NCI-H524 (cell line): ENCODE measurements at places on chromosomes 7 and 10.

- DNase-seq: no peak
Observed at GRCh38 chr7:104048055-104048454, 58.6 kb upstream of the RELN start.

GRCh38 chr7:1463676-1464223 lies 4.5 kb upstream of the MICALL2 start:
- DNase-seq: no peak

DNA sequence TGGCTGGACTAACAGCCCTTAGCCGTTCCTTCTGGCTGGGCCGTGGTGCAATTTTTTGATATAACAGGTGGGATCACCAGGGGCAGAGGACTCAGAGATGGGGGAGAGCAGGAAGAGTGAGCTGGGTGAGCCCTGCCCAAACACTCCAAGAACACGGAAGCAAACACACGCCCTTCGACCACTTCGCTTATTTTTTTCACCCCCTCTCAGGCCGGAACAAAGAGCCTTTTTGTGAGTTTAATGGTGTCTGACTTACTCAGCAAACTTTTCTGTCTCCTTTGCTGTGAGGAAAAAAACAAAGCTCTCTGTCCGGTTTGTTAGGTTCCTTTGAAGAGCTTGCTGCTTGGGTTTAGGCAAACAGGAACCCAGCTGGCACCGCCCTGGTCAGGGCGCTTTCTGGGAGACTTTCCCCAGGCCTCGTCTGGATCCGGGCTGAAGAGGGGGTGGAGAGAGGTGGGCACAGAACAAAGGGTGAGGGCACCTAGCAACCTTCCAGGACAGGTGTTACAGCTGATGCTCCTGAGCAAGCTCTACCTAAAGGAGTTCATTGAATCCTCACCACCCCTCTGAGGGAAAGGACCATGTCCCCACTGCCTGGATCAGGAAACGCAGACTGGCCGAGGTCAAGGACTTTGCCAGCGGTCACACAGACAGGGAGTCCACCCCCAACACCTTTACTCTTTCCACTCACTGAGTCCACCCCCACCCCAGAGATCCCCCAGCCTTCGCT lies 23.3 kb downstream of the CALML3 start:
- no peak for DNase-seq

GRCh38 chr10:44099511-44099910 lies 285.4 kb downstream of the CXCL12 start:
- no peak for DNase-seq

DNA sequence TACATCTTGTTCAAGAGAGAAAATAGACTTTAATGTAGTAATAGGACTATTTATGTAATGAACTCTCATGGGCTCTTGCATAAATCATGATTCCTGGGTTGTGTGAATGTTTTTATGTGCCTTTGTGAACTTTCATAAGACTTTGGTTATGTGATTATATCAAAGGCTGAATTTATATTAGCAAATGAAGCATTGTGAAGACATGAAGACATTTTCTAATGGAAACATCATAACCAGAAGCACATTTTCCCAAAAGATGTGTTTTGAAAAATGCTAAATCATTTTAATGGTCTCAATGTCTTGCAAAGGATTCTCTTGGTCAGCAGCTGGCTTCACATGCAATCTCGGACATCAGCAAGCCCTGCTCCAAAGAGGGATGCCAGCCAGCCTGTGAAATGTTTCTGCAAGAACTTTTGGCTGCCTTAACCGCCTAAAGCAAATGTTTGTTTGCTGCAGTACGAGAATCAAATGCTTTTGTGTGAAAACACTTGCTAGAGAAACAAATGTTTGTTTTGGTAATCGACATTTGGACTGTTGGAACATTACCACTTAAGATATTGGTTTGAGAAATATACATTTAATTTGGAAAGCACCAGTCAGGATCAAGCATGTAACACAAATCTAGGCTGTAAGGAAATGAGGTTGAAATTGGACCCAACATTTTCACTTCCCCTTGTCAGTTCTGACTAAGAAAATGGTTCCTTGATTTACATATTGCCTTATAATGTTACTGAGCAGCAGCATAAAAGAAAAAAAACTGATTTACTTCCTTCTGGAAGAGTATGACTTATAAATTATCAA lies 102.1 kb downstream of the RTKN2 start:
- no peak for DNase-seq

DNA sequence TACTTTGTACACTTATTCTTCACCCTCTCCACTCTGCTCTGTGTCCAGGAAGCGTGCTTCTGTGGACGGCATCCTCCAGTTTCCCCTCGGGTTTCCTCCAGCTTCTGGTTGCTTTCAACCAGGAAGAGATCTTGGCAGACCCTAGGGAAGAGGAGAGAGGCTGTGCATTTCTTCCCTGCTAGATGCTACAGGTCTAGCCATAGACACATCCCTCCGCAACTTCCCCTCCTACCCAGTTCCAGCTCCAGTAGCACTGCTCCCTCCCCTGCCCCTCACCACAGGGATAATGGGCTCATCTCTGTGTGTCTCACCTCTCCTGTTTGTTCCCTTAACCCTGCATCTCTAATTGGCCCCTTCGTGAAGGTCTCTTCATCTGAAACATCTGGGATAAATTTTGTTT lies 16.3 kb downstream of the TLL2 start:
- no peak for DNase-seq

- DNase-seq: no peak
Observed at GRCh38 chr7:132527467-132528410, 48.5 kb downstream of the PLXNA4 start.
